ENCODE measurements at places on chromosomes 7 and 10. TPM values are rescaled to one million over a fixed set of nuclear protein-coding genes. Genes with fewer than 3 reads are reported as not detected.

- no peak for DNase-seq
Measured at GRCh38 chr7:136526408-136527105, 341.9 kb upstream of the CHRM2 start.

DNA sequence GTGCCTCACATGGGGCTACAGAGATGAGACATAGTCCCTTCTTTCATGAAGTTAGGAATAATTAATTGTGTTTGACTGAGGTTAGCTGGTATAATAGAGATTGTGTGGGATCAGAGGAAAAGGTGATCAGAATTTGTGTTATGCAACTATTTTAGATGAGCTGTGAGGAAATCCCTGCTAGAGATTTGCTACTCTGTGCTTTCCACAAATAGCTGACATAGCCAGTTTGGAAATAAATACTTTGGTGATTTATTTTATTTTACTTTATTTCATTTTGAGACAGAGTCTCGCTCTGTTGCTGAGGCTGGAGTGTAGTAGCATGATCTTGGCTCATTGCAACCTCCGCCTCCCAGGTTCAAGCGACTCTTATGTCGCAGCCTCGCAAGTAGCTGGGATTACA, 32.3 kb downstream of the ST7 start:
- no peak for DNase-seq

DNA sequence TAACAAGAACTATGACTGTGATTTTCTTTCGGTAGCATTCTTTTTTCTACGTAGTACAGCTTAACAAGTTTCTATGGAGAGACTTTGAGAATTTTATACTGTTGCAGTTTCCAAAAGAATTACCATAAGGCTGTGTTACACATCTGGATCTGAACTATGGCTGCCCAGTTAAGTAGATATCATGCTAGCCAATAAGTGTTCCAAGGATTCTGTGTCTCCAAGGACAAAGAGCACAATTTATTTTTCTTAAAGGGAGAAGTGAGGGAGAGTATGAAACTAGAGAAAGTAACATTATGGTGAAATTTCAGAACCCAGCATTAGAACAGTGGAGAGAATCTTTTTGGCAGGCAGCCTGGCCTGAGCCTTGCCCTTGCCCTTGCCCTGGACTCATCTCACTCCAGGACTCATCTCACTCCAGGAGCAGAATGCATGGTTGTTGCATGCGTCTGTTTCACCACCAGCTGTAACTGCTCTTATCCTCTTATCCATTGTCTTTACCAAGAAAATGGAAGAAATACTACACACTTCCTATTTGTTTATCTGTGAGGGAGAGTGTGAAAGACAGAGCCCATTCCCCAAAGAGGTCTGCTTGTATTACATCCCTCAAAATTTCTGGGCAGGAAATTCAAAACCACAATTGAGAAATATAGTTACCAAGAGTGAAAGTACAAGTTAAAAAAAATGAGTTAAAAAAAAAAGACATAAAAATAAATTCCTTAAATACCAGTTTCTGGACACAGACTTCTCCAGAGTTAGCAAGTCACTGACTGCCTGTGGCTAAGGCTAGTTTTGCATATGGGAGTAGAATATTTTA, 1067.5 kb downstream of the NRG3 start:
- peak; percentile 19 for DNase-seq

- peak; percentile 15 for DNase-seq
Measured at GRCh38 chr10:87054373-87055295, 34.5 kb downstream of the FAM25A start.

DNA sequence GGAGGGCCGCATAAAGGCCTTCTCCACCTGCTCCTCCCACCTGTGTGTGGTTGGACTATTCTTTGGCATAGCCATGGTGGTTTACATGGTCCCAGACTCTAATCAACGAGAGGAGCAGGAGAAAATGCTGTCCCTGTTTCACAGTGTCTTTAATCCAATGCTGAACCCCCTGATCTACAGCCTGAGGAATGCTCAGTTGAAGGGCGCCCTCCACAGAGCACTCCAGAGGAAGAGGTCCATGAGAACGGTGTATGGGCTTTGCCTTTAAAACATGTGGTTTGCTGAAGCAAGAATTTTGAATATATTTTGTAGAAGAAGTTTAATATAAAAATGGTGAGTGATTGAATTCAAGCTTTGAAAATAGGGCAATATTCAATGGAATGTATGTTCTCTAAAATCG, 889 bp downstream of the OR2A2 start:
- no peak for DNase-seq

GRCh38 chr7:158329014-158329610, 258.5 kb downstream of the PTPRN2 start:
- DNase-seq: no peak

DNA sequence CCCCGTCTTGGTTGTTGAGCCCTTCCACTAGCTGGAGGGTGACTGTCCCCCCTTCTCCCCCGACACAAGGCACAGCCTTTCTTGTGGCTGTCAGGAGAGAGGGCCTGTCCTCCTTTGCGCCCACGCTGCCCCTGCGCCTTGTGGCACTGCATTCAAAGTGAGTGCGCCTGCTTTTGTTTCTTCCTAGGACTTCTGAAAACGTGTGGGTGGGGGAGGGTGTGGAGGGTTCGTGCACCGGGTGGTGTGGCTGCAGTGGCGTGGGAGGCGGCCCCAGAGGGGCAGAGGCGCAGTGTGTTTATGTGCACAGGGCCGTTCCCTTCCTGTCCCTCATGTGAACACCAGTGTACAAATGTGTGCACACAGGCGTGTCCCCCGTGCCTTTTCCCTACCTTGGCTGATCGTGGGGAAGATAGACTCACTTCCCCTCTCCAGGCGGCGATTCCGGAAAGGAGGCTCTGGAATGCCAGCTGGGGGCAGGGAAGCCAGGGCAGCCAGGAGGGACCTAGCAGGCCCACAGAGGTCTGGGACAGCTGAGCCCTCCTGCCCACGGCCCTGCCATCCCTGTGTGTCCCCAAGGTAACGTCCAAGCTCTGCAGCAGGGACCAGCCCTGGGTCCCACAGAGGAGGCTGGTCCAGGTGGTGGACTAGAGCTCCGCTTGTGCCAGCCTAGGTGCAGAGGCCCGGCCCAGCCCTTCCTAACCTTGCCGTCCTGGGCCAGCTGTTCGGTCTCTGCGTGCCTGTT, 88.8 kb downstream of the LHPP start:
- DNase-seq: no peak

DNA sequence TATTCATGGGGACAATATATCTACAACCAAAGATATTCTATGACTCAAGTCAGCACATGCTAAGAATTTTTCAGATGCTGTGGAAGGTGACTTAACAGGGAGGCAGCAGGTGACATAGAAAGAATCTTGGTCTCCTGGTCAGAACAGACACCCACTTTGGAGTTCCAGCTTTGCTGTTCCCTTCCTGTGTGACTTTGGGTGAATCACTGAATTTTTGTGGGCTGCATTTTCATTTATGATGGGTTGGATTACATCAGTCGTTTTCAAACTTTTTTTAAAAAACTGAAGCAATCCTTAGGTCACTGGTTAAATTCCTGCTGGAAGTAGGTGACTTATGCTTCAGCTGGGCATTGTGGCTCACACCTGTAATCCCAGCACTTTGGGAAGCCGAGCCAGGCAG, 24.9 kb downstream of the RGR start:
- DNase-seq: no peak

The VSIR gene
- 31.1 TPM for polyA plus RNA-seq

The OR2A5 gene
- polyA plus RNA-seq: not detected

The NOBOX gene
- not detected for polyA plus RNA-seq
